ENCODE measurements at places on chromosomes 13 and 19. TPM values are rescaled to one million over a fixed set of nuclear protein-coding genes. Genes with fewer than 3 reads are reported as not detected.

GRCh38 chr13:78197231-78197630, 278.6 kb upstream of the EDNRB start:
- no peak for DNase-seq

DNA sequence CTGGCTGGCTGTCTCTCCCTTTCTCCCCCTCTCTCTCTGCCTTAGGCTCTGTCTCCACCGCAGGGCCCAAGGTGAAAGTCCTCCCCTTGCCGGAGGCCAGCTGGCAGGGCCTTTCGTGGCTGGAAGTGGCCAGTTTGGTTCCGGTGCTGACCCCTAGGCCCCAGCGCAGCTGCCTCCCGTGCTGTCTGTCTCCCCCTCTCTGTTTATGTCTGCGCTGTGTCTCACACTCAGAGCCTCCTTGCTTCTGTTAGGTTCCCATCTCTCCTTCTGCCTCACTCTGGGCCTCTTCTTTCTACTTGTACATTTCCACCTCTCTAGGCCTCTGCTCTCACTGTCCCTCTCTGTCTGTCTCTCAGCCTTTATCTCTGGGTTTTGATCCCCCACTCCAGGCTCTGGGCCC, 13.1 kb downstream of the CCDC97 start:
- peak; percentile 36 for DNase-seq

Gene DMKN
- 18.8 TPM for total RNA-seq

GRCh38 chr19:14772467-14772866, 5.9 kb downstream of the ADGRE2 start:
- no peak for DNase-seq

Gene ZNF135
- 4.5 TPM for total RNA-seq

GRCh38 chr19:8445488-8446001, 770 bp downstream of the HNRNPM start:
- DNase-seq, result peak; percentile 67
